ENCODE measurements at places on chromosomes 3 and 15. TPM values are rescaled to one million over a fixed set of nuclear protein-coding genes. Genes with fewer than 3 reads are reported as not detected.

Gene MAGI1
- 35.5 TPM for total RNA-seq

DNA sequence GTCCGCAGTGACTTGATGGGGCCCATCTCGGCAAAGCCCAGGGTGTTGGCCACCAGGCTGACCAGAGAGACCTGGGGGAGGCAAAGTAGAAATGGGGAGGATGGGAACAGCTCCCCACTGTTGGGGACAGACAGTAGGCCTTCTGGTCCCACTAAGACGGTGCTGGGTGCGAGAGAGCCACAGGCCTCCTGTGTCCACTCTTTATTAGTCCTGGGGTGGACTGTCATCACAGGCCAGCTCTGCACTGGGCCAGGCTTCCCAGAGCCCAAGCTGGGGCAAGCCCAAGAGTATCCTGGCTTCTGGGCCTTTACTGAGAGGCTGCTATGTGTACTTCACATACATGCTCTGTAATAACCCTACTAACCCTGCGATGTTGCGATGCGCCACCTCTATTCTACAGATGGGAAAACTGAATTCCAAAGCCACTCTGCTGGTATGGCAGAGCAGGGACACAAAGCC, 66.4 kb downstream of the EXOG start:
- H3K4me3 ChIP-seq: no peak overlapping the region
- H3K27me3 ChIP-seq: no peaks in the 10 kb centered on the region
- H3K27ac ChIP-seq: no peak overlapping the region

DNA sequence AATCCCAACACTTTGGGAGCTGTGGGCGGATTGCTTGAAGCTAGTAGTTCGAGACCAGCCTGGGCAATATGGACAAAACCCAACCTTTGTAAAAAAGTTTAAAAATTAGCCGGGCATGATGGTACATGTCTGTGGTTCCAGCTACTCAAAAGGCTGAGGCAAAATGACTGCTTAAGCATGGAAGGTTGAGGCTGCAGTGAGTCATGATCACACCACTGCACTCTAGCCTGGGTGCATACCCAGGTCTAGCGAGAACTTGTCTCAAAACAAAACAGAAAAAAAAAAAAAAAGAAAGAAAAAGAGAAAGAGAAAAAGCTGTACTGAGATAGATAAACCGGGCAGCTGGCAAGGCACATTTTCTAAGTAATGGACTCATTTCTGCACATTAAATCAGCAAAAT, 10.6 kb downstream of the ARPP19 start:
- no peak overlapping the region for H3K4me3 ChIP-seq
- H3K27ac ChIP-seq: no peak overlapping the region
- H3K27me3 ChIP-seq: no peaks in the 10 kb centered on the region
- H3K4me1 ChIP-seq: peaks cover 64% of the 10 kb centered on the region

Gene CCNB2
- 2.0 TPM for total RNA-seq

DNA sequence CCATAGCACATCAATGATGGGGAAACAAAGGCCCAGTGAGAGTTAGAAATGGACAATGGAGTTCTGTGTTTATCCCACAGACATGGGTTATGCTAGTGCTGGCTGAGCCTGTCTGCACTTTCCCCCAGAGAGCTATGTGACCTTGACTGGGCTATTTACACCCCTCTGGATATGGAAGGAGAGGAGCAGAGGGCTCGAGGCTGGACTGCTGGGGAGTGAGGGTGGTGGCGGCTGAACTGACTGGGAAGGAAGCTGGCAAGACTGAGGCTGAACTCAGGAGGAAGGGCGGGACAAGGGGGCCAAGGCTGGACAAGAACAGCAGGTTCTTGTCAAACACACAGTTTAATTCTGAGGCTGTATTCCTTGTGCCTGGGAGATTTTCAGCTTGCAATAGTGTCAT, 10.8 kb upstream of the INSYN1 start:
- H3K36me3 ChIP-seq: no peaks in the 10 kb centered on the region
- no peak overlapping the region for H3K4me3 ChIP-seq
- DNase-seq: peak; percentile 37
- H3K4me1 ChIP-seq: no peaks in the 10 kb centered on the region
- no peak overlapping the region for H3K27ac ChIP-seq

Gene SLC28A1
- not detected for total RNA-seq

Gene P2RY14
- 5.7 TPM for total RNA-seq

DNA sequence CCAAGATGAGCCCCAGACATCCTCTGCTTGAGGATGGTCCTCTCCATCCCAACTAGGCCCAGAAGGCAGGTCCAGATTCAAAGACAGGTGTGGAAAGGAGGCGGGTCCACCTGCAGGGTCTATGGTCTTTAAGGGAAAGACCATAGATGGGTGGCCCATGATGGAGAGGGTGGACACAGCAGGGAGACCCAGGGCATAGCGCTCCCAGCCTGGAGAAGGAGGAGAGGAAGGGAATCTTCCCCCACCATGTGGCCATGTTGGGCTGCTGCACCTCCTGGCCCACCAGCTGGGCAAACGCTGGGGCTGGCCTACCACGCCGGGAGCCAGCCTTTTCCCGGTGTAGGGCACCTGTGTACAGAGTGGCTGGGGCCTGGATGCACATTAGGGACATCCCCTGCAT, 265.2 kb upstream of the TLE3 start:
- no peaks in the 10 kb centered on the region for H3K4me1 ChIP-seq
- DNase-seq: no peak
- H3K36me3 ChIP-seq: no peaks in the 10 kb centered on the region
- H3K4me3 ChIP-seq: no peak overlapping the region
- H3K27me3 ChIP-seq: no peaks in the 10 kb centered on the region

Gene PROK2
- total RNA-seq: 7.4 TPM

DNA sequence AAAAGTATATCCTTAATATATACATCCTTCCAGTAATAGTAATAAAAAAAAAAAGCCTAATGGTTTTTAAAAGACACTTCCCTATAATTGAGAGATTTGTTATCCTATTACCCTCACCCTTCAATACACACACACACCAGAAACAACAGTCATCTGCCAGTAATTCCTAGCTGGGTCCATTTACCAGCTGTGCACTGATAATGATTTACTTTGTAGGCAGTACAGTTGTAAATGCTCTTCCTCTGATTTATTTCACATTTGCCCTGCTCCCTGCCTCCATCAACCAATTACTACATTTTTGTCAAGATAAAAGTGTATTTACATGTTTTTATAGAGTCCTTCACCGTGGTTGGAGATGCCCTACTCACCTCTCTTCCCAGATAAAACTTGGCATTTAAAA, 12.4 kb downstream of the TPM1 start:
- peak overlapping the region; percentile 92 for H3K27ac ChIP-seq
- peaks cover 82% of the 10 kb centered on the region for H3K4me1 ChIP-seq
- H3K36me3 ChIP-seq: peaks cover 33% of the 10 kb centered on the region
- no peaks in the 10 kb centered on the region for H3K27me3 ChIP-seq
- DNase-seq: no peak

Gene SLC22A14
- total RNA-seq: not detected

Gene NCK1
- 63.0 TPM for total RNA-seq

DNA sequence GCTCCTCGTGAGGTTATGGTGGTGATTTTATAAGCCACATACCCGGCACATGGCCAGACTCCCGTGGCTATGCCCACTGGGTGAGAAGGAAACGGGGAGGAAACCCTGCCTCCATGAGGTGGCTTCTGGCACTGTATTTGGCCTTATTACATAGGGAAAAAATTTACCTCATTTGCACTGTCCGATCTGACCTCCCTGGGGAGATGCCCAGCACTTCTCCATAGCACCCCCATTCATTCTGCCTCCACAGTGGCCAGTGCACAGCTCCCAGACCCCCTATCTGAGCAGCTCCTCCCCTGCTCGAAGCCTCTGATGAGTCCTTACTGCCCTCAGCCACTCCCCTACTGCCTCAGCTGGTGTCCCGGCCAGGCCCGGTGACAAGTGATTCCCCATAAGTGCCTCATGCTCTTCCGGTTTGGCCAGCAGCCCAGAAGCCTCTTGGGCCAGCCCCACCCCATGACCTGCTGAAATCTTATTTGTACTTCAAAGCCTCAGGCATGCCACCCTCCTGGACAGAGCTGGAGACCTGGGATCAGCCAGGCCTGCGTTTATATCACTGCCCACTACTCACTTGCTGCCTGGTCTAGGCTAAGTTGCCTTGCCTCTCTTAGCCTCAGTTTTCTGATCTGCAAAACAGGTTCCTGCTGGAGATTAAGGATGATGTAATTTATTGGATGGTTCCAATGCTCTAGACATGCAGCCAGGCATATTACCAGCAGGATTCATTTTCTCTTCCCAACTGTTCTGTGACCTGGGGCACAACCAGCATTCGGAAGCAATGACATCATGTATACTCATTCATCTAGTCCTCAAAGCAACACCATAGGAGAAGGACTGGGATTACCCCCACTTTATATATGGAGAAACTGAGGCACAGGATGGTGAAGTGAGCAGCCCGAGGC, 30.6 kb upstream of the SLC6A6 start:
- H3K36me3 ChIP-seq: no peaks in the 10 kb centered on the region
- H3K27me3 ChIP-seq: no peaks in the 10 kb centered on the region
- peaks cover 55% of the 10 kb centered on the region for H3K4me1 ChIP-seq
- H3K4me3 ChIP-seq: no peak overlapping the region
- peak overlapping the region; percentile 66 for H3K27ac ChIP-seq

DNA sequence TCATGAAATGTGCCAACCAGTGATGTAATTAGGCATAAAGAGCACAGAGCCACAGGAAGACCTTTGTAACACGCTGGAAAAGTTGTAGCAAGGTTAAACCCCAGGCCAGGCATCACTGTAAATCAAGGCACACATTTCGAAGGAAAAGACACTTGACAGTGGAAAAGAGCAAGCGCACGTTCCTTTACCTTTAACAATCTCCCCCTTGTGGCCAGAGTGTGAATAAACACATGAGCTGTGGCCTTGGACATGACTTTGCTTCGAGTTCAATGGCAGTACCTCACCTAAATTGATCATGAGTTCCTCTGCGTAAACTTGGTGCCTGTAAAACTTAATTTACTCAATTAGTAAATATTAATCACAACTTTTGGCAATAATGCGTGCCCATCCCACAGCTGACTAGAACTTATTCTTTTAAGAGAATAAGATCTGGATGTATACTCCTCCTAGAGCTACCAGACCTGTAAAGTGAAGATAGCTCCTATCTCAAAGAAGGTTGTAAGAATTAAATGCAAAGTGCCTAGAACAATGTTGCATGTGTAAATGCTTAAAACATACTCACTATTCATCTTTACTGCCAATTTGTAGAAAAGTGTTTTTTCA, 757.0 kb upstream of the NECTIN3 start:
- H3K27ac ChIP-seq: no peak overlapping the region
- no peak for DNase-seq
- no peaks in the 10 kb centered on the region for H3K4me1 ChIP-seq
- no peak overlapping the region for H3K4me3 ChIP-seq
- no peaks in the 10 kb centered on the region for H3K36me3 ChIP-seq

- H3K27me3 ChIP-seq: no peaks in the 10 kb centered on the region
- H3K27ac ChIP-seq: no peak overlapping the region
- no peak overlapping the region for H3K4me3 ChIP-seq
- no peaks in the 10 kb centered on the region for H3K36me3 ChIP-seq
These were observed 175.7 kb downstream of the STAG1 start for GRCh38 chr3:136576279-136577009.

- no peak overlapping the region for H3K27ac ChIP-seq
- no peak overlapping the region for H3K4me3 ChIP-seq
- no peak for DNase-seq
- no peaks in the 10 kb centered on the region for H3K36me3 ChIP-seq
- H3K4me1 ChIP-seq: no peaks in the 10 kb centered on the region
- H3K27me3 ChIP-seq: no peaks in the 10 kb centered on the region
These were observed 8.7 kb upstream of the SEMA3F start for GRCh38 chr3:50146316-50146901.

Gene MST1R
- total RNA-seq: 27.3 TPM

DNA sequence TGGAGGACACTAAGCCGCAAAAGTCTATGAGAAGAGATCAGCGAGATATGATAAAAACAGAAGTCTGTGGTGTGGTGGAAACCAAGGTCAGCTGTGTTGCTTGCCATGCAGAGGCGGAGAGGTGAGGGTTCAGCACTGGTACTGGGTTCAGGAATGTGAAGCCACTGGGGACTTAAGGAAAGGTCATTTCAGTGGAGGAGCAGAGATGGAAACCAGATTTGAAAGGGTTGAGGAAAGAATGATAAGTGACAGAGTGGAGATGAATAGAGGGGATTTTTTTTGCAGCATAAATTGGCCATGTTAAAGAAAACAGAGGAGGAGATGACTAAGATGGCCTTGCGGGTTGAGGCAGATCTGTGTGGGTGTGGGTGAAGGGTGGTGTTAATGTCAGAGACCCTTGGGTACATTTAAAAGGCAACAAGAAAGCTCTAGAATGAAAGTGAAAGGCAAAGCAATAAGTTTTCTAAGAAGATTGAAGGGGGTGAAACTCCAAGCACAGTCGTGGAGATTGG, 265.5 kb downstream of the ADAMTSL3 start:
- no peaks in the 10 kb centered on the region for H3K4me1 ChIP-seq
- no peak overlapping the region for H3K4me3 ChIP-seq
- H3K27ac ChIP-seq: no peak overlapping the region
- H3K27me3 ChIP-seq: no peaks in the 10 kb centered on the region
- DNase-seq: no peak
- H3K36me3 ChIP-seq: no peaks in the 10 kb centered on the region

DNA sequence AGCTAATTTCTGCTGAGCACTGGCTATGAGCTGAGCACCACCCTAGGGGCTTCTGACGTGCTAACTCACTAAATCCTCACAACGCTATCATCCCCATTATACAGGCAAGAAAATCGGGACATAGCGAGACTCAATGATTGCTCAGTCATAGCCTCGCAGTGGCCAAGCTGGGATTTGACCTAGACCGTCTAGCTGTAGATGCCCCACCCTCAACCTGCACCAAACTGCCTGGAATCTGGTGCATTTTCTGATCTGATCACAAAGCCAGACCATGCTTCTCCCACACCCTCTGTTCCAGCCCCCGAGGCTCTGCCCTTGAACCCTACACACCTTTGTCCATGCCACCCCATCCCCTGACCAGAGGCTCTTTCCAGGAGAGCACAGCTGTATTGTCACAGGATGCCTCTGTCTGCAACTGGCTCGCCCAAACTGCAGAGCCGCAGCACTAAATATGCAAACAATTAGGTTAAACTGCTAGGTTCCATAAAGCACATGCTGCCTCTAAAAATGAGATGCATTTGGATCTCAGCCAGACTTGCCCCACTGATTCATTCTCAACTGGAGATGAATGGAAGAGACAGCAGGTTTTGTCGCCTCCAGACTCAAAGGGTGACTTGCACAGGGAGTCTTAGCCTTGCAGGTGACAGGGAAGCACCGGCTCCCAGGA, 95.2 kb downstream of the NUP210 start:
- peaks cover 76% of the 10 kb centered on the region for H3K36me3 ChIP-seq
- H3K27ac ChIP-seq: no peak overlapping the region
- no peak overlapping the region for H3K4me3 ChIP-seq
- H3K4me1 ChIP-seq: no peaks in the 10 kb centered on the region
- no peak for DNase-seq

Gene TTLL3
- 50.0 TPM for total RNA-seq

DNA sequence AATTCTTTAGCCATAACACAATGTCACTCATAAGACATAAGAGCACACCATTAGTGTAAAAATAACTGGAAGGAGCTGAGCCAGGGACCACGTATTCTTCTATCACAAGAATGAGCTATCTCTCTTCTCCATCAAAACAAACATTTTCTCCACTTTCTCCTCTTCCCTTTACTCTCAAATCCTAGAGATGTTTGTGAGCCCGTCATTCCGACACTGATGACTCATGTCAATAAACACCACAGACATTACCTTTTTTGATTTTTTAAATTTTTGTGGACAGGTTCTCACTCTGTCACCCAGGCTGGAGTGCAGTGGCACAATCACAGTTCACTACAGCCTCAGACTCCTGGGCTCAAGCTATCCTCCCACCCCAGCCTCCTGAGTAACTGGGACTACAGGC, 86.6 kb downstream of the MEX3B start:
- no peaks in the 10 kb centered on the region for H3K4me1 ChIP-seq
- no peak overlapping the region for H3K27ac ChIP-seq
- H3K36me3 ChIP-seq: no peaks in the 10 kb centered on the region
- H3K27me3 ChIP-seq: no peaks in the 10 kb centered on the region
- H3K4me3 ChIP-seq: no peak overlapping the region

Gene SPTBN5
- total RNA-seq: 2.1 TPM

All from lower lobe of right lung (tissue), 2 donors.